Cortex of kidney (tissue), 1 donor: ENCODE measurements at places on chromosomes 11 and 22.

DNA sequence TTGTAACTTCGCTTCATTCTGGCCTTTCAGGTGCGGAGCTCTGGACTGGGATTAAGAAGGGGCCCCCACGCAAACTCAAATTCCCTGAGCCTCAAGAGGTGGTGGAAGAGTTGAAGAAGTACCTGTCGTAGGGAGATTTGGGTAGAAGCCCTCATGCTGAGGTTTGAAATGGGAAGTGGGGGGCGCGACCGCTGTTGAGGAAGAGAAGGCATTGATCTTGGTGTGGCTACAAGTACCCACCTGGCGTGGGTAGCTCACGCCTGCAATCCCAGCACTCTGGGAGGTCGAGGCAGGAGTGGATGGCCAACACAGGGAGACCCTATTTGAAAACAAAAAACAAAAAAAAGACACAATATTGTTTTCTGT is 779 bp downstream of the SELENOH start:
- DNase-seq = no peak

GRCh38 chr11:6350043-6350442 is 29.7 kb upstream of the CAVIN3 start:
- DNase-seq = no peak

GRCh38 chr11:103272876-103273275 is 163.7 kb downstream of the DYNC2H1 start:
- no peak for DNase-seq

DNA sequence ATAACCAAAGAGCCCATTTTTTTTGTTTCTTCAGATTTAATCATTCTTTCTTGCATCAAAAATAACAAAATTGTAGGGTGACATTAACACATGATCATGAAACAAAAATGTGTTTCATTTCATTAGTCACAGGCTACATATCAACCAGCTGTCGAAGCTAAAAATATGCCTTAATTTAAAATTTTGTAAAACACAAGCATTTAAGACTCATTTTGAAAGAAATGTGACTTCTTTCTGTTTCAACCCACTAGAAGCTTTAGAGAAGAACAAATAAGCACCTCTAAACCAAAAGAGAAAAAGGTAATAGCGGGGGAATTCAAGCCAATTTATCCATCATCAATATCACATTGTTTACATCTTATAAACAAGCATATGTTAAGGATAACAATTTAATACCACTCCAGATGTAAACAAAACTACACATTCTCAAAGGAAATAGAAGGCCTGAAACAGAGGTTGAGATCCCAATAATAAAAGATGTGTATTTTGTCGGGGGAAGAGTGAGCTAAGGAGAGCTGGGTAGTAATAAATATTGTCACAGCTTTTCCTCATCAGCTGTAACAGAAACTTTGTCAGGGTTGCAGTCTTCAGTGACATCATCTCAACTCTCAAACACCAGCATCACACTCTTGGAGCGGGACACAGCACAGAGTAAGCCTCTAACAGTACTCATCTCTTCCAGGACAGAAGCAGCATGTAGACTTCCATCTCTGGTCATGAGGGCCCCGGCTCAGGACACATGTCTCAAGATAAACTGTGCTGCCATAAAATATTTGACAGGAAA is 42.0 kb downstream of the ALG9 start:
- no peak for DNase-seq
